Thoracic aorta (tissue), 2 donors: ENCODE measurements at places on chromosomes 16 and 17. TPM values are rescaled to one million over a fixed set of nuclear protein-coding genes. Genes with fewer than 3 reads are reported as not detected.

The CCL18 gene
- total RNA-seq, result 7.7 TPM

- no peak for DNase-seq
Measured at GRCh38 chr16:28202147-28202746, 9.5 kb downstream of the XPO6 start.

- no peak for DNase-seq
Measured at GRCh38 chr16:14405611-14406537, 224.2 kb downstream of the PARN start.

DNA sequence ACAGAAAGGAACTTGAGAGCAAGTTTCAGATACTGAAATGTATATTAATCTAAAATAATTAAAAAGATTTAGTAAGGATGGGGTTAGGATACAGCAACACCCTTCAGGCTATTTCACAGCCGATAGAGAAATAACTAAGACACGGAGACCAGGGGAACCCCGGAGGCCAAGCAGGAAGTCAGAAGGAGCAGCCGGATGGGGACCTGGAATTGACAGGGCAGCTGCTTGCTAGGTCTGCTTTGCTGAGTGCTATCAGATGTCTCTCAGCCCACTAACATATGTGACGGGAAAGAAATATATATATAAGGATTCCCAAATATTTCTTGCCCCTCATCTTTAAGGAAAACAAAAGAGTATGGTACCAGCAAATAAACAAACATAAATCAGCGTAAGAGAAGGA lies 154.1 kb upstream of the CDH5 start:
- DNase-seq, result no peak

The LAT gene
- 15.3 TPM for total RNA-seq

The RNF112 gene
- total RNA-seq, result 2.8 TPM

The CYB561 gene
- total RNA-seq, result 23.7 TPM

GRCh38 chr17:4221163-4221562 lies 42.6 kb downstream of the ANKFY1 start:
- DNase-seq, result no peak

The MYH11 gene
- total RNA-seq, result 2,411 TPM

The ADORA2B gene
- not detected for total RNA-seq

The MMD gene
- 11.1 TPM for total RNA-seq

The GCGR gene
- not detected for total RNA-seq

- no peak for DNase-seq
Measured at GRCh38 chr16:88939245-88939971, 37.6 kb downstream of the CBFA2T3 start.

The RMI2 gene
- total RNA-seq, result not detected

DNA sequence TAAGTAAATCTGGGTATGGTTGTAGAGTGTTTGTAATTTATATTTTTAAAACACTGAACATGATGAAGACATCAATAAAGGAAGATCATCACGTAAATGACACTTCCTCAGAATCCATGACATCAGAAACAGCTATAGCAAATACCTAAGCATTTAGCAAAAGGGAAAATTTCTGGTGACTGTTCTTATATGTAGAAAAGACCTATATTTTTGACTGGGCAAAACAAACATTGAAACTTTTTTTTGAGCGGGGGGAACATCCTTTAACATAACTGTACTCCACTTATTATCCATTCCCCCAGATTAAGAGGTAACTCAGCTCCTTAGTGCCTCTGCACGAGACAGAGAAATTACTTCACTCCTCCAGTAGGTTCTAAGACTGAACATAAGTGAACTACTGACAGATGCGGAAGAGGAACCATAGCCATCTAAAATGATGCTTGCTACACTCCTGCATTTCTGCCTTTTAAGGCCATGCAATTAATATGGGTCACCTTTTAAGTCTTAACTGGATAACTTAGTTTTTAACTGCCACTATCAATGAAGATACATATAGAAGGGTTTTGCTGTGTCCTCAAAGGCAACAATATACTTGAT lies 9.4 kb downstream of the CRYBA1 start:
- DNase-seq, result no peak

The PPL gene
- total RNA-seq, result 22.6 TPM

- no peak for DNase-seq
Measured at GRCh38 chr17:1374431-1375177, 25.4 kb downstream of the YWHAE start.

DNA sequence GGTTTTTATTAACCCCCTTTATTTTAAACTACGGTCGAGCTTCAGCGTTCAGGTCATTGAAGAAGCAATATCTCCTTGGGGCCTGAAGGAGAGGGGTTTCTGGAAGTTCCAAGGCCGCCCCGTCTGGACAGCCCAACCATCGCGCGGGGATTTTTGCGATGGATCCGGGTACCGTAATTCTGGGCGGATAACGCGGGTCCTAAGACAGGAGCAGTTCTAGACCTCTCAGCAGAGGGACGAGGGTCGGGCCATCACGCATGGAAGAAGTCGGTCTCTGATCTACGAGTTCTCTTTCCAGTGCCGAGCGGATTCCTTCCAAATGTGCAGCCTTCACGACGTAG lies 3.6 kb downstream of the BORCS6 start:
- DNase-seq, result no peak

DNA sequence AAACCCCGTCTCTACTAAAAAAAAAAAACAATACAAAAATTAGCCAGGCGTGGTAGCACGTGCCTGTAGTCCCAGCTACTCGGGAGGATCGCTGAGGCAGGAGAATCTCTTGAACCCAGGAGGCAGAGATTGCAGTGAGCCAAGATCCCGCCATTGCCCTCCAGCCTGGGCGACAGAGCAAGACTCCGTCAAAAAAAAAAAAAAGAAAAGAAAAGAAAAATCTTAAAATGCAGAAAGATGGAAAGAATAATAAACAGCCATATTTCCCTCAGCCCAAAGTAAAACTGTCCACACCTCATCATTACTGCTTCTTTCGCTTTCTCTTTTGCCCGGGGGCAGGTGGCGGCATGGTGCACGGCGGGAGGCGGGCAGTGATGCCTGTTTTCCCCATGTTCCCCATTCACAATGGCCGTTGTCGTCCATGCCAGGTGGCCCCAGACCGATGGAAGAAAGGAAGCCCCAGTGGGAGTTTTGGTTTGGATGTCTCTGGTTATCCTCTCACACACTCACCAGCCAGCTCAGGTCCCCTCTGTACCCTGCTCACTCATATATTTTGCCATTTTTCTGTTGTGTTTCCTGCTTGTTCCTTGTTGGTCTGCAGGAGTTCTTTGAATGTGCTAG lies 37.0 kb upstream of the PEMT start:
- no peak for DNase-seq

DNA sequence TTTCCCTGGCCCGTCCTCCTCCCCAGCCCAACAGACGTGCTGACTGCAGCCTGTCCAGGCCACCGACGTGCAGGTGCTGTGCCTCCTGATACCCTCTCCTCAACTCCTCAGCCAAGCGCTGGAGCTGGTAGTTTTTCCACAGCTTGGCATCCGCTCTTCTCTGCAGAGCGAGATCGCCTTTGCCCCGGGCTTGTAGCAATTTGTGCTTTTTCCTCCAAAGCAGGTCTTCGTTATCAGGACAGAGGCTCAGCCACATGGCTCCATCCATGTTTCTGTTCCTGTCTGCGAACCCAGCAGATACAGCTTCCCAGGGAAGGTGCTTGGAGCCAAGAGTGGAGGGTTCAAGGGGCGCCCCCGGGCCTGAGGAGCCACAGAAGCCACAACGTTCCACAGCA lies 10.9 kb downstream of the CEP295NL start:
- no peak for DNase-seq

DNA sequence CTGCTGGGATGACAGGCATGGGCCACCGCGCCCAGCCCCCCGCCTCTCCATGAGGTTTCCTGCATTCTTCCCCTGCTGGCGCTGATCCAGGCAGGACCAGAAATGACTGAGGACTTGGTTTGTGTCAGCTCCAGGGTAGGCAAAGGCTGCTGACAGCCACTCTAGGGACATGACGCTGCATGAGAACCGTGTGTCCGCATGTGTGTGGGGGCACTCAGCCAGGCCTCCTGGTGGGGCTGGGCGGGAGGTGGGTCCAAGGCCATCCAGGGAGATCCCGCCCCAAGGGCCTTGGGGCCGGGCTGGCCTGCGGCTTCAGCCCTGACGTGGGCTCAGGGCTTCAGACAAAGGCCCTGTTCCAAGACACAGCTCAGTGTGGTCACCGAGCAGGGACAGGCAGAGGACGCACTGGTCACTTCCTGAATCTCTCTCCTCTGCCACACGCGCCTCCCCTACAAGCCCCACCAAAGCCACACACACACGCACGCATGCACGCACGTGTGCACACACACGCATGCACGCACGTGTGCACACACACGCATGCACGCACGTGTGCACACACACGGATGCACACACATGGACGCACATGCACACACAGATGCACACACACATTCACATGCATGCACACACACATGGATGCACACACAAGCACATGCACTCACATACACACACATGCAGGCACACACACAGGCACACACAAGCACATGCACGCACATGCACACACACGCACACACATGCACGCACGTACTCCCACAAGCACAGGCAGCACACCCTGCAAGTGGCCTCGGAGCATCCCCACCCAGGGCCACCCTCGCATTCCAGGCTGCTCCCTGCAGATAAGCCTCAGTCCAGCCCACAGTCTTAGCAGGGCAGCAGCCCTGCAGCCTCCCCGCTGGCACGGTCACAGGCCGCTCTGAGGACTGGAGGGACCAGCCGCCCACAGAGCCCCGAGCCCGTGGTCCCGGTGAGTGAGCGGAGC lies 5.3 kb upstream of the TMEM204 start:
- DNase-seq, result no peak

- no peak for DNase-seq
Measured at GRCh38 chr16:75204410-75204758, 2.6 kb downstream of the CTRB2 start.

DNA sequence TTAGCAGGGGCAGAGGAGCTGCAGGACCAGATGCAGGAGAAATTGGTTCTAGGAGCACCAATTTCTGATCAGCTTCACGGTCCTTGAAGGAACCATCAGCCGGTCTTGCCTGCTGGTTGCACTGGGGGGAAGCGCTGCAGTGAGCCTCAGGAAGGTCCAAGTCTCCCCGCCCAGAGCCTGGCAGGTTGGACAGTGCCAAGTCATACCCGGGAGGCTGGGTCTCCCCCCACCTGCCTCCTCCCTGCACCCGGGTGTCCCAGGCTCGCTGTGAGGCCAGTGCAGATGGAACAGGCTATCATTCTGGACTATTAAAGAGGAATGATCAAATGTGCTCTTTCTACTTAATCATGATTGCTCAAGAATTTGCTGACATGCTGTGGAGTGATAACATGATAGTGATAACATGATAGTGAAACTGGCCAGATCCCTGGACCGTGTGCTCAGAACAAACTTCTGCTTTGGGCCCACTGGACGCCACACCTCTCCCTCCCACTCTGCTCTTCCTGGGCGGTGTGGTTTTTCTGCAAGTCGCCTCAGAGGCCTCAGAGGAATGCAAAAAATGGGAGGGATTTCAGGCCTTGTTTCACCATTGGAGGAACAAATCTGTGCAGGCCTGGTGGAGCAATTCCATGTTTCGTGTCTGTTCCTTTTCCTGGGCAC lies 236.0 kb downstream of the IRF8 start:
- DNase-seq, result no peak

GRCh38 chr17:74671031-74671771 lies 41.5 kb downstream of the CD300LF start:
- DNase-seq, result no peak

GRCh38 chr17:14794961-14795360 lies 470.2 kb downstream of the PMP22 start:
- no peak for DNase-seq

DNA sequence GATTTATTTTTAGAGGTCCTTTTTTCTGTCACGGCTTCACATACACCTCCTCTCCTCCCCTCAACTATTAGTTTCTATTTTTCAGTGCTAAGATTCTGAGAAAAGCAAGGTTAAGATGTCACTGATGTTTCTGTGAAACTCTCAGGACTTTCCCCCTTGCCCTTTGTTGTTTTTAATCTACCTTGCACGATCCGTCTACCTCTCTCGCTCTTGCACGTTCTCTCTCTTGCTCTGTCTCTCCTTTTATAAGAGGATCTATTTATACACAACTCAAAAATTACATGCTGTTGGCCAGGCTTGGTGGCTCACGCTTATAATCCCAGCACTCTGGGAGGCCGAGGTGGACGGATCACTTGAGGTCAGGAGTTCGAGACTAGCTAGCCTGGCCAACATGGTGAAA lies 43.6 kb downstream of the RPA1 start:
- no peak for DNase-seq

GRCh38 chr17:64750891-64751677 lies 89.0 kb upstream of the SMURF2 start:
- no peak for DNase-seq

DNA sequence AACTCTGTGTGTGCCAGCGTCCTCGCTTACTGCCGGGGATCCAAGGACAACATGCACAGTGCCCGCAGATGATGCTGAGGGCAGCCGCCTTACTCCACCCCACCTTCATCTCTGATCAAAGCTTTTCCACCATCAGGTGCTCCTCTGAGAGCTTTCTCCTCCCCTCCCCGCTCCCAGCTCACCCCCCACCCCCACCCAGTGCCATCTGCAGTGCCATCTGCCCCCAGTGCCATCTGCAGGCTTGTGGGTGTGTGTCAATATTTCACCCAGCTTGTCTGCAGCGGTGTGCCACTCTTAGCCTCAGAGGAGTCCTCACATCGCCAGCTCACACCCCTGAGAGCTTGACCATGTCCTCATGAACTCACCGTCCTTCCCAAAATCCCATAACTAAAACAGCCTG lies 98.2 kb upstream of the NOL11 start:
- DNase-seq, result no peak

DNA sequence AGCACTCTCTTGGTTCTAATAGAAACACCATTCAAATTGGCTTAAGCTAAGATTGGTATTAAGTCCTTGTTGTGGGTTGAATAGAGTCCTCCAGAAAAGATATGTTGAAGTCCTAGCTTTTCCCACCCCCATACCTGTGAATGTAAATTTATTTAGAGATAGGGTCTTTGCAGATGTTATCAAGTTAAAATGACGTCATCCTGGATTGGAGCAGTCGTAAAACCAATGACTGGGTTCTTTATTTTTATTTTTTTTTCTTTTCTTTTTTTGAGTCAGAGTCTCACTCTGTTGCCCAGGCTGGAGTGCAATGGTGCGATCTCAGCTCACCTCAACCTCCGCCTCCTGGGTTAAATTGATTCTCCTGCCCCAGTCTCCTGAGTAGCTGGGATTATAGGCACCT lies 658.6 kb upstream of the RBFOX1 start:
- DNase-seq, result no peak

GRCh38 chr16:28321700-28322411 lies 29.5 kb downstream of the SBK1 start:
- no peak for DNase-seq

GRCh38 chr17:74951680-74952421 lies 16.2 kb downstream of the OTOP3 start:
- DNase-seq, result no peak

- DNase-seq, result no peak
Measured at GRCh38 chr17:1905190-1905913, 75.5 kb downstream of the RPA1 start.

The LLGL2 gene
- total RNA-seq, result 20.0 TPM
